Activated T-helper 17 cell treated with anti-CD3 and anti-CD28 coated beads, Interleukin-2, amount 50 U/mL, for 72 hours (primary cell): ENCODE measurements at places on chromosomes 5 and 9.

DNA sequence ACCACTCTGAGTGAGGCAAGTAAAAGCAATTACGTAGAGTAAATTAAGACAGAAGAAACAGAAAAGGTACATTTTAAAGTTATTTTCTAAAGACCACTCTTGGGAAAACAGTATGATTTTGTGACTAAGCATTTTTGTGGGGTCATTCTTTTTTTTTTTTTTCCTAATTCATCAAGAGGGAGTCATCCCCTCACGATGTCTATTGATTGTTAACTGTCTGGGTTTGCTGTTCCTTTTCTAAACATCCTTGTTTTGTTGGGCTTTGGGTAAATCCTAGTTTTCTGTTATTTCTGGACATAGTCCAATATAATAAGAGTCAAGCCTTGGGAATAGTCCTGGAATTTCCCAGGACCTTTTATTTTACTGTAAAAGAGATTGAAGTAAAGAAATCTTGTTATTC lies 63.8 kb downstream of the ANKRD55 start:
- ATAC-seq: no peak

- no peak for ATAC-seq
Measured at GRCh38 chr5:138653502-138653901, 78.3 kb upstream of the HSPA9 start.

GRCh38 chr9:82242285-82242963 lies 253.9 kb downstream of the SPATA31D1 start:
- ATAC-seq: no peak

DNA sequence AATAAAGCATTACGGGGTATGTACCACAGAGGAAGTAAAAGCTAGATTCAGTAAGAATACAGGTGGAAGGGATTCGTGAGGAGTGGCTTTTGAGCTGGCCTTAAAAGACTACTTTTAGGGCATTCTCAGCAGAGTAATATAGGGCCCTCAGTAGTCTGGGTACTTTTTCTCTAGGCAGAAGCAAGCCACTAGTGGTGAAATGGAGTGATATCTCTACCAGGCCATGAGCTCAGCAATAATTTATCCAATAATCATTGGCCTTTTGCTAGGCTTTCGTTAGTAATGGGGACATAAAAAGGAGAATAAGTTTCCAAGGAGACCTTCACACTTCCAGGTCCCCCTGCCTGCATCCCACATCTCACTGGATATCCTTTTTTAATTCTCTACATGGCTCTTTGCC lies 1.7 kb downstream of the POLR3G start:
- ATAC-seq: no peak

- no peak for ATAC-seq
Measured at GRCh38 chr5:98106116-98107031, 667.1 kb upstream of the RGMB start.
